Activated CD4-positive, alpha-beta memory T cell treated with anti-CD3 and anti-CD28 coated beads, Interleukin-2, amount 10 ng/mL, durations not matched to agents 7 days and 5 days (primary cell): ENCODE measurements at places on chromosomes 7 and 10.

- no peak overlapping the region for H3K4me3 ChIP-seq
- no peak overlapping the region for H3K27ac ChIP-seq
- no peaks in the 10 kb centered on the region for H3K36me3 ChIP-seq
- no peak for DNase-seq
- no peaks in the 10 kb centered on the region for H3K27me3 ChIP-seq
These were observed 527.2 kb downstream of the ACTR3B start for GRCh38 chr7:153286763-153287162.

DNA sequence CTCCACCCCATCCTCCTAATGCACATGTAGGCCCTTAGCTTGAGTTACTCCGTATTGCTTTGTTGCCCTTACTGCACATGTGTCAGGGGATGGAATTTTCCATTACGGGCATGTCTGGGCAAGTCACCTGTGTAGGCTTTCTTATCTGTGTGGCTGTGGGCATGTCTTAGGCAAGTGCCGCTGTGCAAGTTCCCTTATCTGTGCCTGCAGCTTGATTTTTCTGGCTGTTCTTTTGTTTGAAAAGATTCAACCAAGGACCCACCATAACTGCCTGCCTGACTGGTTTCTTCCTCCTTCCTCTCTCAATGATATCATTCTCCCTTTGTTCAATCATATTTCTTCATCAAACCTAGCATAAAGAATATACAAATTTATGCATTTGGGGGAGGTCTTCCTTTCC, 88.5 kb downstream of the AKR1D1 start:
- H3K27me3 ChIP-seq, result peaks cover 16% of the 10 kb centered on the region
- H3K4me3 ChIP-seq, result no peak overlapping the region
- no peaks in the 10 kb centered on the region for H3K4me1 ChIP-seq
- no peak for DNase-seq
- no peaks in the 10 kb centered on the region for H3K36me3 ChIP-seq

DNA sequence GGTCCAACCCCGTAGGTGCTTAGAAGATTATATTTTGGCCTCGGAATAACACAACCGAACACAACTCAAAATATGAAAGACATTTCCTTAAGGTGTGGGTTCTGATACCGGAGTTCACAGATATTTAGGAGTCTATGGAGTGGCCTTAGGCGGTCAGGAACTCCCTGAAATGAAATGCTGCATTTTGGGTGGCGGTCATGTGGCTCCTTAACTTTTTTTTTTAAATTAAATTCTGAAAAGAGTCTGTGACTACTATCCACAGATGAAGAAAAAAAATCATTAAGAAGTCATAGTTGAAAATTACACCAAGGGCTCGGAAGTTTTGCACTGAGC, 290.9 kb upstream of the NFE2L3 start:
- H3K27me3 ChIP-seq, result peaks cover 63% of the 10 kb centered on the region
- H3K36me3 ChIP-seq, result peaks cover 2% of the 10 kb centered on the region
- DNase-seq, result no peak
- peaks cover 45% of the 10 kb centered on the region for H3K4me1 ChIP-seq

DNA sequence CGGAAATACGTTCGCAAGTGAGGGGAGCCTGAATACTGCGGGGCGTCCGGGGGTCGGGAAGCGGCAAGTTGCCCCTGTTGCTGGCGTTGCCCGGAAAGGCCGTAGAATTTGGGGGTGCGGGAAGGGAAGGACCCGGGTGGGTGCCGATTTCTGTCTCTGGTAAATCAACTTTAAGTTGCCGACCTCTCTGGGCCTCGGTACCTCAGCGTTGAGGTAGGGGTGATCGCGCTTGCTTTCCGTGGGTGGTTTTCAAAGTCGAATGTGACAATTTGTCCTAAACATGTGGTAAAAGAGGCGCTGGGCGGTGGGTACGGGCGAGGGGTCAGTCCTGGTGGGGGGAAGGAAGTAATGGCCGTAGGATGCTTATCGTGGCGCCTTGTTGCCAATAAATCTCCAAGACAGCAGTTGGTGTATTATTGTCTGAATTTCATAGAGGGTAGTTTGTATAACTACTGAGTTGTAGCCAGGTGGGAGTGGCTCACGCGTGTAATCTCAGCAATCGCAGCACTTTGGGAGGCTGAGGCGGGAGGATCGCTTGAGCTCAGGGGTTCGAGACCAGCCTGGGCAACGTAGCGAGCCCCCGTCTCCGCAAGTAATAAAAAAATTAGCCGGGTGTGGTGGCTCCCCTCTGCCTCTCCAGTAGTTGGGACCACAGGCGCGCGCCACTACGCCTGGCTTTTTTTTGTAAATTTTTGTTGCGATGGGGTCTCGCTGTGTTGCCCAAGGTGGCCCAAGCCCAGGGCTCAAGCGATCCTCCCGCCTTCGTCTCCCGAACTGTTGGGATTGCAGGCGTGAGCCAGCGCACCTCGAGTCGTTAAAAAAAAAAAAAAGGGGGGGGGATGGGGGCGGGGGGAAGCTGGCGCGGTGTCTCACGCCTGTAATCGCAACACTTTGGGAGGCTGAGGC, 644 bp downstream of the BUD23 start:
- no peak for DNase-seq
- H3K36me3 ChIP-seq, result peaks cover 28% of the 10 kb centered on the region
- no peaks in the 10 kb centered on the region for H3K27me3 ChIP-seq
- peak overlapping the region; percentile 92 for H3K4me3 ChIP-seq

- no peak overlapping the region for H3K4me3 ChIP-seq
- no peak overlapping the region for H3K27ac ChIP-seq
- no peaks in the 10 kb centered on the region for H3K36me3 ChIP-seq
- H3K27me3 ChIP-seq, result no peaks in the 10 kb centered on the region
- DNase-seq, result no peak
- no peaks in the 10 kb centered on the region for H3K4me1 ChIP-seq
These were observed 244.9 kb upstream of the NEBL start for GRCh38 chr10:21141946-21142492.

DNA sequence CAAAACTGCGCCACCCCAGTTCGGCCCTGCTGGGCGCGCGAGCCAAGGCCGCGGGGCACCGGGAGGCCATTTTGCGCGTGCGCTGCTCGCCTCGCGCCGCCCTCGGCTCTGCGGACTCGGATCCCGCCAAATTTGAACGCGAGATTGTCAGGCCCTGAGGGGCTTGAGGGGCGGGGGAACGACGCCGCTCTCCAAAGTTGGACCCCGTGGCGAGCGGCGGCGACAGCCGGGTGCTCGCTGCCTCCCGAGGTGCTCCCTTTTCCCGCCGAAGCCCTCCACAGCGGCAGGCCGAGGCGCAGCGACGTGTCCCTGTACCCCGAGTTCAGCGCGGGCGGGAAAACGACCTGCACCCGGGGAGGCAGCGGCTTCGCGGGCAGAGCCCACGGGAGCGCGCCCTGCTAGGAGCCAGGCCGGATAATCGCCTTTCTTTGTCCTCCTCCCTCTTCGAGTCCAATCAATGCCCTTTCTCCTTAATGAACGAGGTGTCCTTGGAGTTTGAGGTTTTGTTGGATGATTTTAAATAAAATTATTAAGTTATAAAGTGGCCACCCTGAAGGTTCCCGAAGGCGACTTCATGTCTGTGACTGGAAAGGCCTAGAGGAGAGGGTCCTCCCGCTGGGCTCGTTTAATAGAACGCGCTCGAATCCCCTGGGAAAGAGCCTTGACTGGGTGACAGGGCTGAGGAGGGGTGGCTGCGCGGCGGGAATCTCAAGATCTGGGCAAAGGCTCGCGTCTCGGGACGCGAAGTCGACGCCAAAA, 10.7 kb upstream of the SPAG6 start:
- peak overlapping the region; percentile 77 for H3K27ac ChIP-seq
- DNase-seq, result no peak
- peaks cover 38% of the 10 kb centered on the region for H3K27me3 ChIP-seq
- peak overlapping the region; percentile 66 for H3K4me3 ChIP-seq
- peaks cover 59% of the 10 kb centered on the region for H3K4me1 ChIP-seq
